Activated CD8-positive, alpha-beta memory T cell treated with anti-CD3 and anti-CD28 coated beads for 1 hour (primary cell): ENCODE measurements at places on chromosomes 16 and 17.

- no peak for DNase-seq
Measured at GRCh38 chr16:81495321-81496234, 51.0 kb downstream of the CMIP start.

DNA sequence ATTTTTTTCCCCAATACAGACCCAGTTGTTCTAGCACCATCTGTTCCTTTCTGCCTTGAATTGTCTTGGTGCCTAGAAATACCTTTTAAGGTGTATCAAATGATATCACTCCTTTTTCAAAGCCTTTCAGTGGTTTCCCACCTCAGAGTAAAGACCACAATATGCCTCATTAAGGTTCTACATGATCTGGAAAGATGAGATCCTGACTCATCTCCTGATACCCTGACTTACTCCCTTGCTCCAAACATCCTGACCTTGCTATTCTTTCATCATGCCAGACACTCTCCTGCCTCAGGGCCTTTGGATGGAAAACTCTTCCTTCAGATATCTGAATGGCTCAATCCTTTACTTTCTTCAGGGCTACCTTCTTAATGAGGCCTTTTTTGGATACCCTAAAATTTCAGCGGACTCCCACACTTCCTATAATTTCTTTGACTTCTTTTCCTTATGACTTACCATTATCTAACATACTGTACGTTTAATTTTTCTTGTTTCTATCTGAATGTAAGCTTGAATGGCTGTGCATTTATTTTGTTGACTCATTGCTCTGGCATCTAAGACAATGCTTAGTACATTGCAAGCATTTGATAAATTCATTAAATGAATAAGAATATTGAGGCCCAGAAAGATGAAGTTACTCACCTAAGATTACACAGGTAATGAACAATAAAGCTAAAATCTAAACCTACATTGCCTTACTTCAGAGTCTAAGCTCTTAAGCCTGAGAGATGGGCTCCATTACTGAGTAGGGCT is 19.2 kb downstream of the FLOT2 start:
- DNase-seq: no peak

DNA sequence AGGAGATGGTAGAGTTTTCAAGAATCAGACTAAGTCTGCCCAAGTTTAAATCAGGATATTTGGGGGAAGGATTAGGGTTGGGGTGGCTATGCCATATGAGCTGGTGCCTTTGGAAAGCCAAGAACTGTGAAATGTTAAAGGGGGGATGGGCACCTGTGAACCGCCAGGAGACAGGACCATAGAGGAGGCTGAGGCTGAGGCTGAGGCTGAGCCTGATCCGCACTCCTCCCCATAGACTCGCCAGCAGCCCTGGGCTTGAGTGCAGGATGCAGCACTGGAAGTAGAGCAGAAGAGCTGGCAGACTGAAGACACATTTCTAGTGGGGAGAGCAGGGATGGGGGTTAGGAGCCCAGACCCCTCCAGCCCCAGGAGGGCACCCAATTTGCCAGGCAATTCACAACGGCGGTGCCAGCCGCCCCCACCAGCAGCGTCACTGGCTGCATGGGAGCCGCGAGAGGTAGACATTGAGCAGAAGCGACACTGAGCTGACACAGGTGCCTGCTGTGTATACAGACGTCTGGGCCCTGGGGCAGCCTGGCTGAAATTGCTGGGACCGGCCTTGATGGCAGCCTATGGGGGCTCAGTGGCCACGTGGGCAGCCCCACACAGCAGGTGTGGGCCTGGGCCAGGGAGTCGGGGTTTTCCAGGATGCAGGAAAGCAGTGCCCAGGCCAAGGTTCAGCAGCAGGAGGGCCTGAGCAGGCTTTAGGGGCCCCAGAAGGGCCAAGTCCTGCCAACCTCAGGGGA is 9.2 kb downstream of the PIMREG start:
- DNase-seq: no peak

DNA sequence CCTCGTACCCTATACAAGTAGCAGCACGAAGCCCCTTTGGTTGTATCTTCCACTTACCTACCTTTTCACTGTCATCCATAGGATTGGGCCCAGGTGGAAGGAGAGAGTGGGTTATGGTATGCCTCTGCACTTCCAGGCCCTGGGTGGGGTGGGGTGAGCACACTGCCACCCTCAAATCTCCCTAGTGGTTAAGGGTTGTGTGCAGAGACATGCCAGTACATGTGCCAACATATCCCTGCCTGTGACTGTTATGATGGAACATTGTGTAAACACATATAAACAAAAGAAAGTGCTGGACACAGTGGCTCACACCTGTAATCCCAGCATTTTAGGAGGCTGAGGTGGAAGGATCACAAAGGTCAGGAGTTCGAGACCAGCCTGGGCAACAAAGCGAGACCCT is 11.1 kb downstream of the HROB start:
- DNase-seq: no peak

DNA sequence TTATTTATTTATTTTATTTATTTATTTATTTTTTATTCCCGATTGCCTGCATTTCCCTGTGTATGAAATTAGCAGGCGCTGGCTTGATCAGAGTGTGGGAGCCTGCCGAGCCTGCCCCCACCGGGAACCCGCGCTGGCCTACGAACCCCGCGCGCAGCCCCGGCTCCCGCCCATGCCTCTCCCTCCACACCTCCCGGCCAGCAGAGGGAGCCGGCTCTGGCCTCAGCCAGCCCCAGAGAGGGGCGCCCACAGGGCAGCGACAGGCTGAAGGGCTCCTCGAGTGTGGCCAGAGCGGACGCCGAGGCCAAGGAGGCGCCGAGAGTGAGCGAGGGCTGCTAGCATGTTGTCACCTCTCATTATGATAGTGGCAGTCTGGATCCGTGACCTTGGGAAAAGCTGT is 13.0 kb upstream of the RBL2 start:
- DNase-seq: no peak

GRCh38 chr17:51258756-51259563 is 889 bp downstream of the MBTD1 start:
- DNase-seq: no peak

DNA sequence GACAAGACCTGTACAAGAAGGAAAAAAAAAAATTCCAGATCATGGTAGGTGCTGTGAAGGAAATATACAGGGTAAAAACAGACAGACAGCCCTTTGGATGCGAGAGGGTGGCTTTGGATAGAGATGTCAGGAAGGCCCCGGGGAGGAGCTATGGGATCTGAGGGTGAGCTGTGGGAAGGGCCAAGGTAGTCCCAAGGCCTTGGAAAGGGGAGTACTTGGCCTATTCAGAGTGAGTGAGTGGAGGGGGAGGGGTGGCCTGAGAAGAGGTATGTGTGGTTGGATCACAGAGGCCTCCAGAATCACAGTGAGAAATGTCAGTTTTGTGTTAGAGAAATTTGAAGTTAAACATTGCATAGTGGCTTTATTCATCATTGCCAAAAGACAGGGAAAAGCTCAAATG is 31.2 kb upstream of the AKTIP start:
- DNase-seq: no peak

DNA sequence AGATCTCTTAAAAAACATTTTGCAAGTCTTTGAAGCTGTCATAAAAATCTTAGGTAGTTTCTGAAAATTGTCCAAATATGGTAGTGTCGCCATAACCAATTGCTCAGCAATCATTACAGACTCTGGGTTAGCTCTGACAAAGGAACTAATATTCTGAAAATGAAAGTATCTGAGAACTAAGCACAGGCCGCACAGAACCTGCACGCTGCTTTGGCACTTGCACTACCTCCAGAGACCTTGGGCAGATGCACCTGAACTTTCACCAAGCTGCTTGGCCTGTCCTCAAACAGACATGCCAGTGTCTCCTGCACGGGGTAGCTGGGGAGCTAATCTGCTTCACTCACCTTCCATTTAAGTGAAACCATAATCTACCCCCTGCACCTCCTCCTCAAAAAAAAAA is 317.0 kb downstream of the MAF start:
- DNase-seq: no peak

GRCh38 chr17:78130090-78130436 is 508 bp upstream of the TMC8 start:
- no peak for DNase-seq

GRCh38 chr16:84794186-84794585 is 25.6 kb upstream of the CRISPLD2 start:
- DNase-seq: no peak

DNA sequence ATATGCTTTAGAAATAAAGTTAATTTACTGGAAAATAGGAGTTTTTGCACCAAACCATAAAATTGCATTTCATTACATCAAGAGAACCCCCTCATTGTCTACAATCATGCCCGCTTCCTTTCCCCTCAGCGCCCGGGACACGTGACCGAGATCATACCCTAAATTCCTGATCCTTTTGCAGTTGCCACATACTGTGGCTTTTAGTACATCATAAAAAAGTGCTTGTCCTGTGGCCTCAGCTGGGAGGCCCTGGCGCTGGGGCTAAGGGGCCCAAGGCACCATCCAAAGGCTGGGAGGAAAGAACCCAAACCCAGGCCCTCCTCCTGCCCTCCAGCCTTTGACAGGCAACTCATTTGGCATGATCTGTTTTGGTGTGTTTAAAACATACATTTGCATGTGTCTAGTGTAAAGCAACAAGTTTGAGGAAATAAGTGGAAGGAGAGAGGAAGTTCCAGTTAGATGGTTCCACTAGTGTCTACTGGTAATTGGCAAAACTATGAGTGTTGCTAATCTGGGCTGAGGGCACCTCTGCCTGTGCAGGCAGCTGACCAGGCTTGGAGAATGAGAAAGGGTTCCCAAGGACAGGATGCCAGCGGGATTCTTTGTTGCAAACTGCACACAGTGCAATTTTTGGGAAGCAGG is 6.0 kb downstream of the CDK5R1 start:
- DNase-seq: no peak

GRCh38 chr17:37116671-37117185 is 168.0 kb downstream of the AATF start:
- DNase-seq: no peak

DNA sequence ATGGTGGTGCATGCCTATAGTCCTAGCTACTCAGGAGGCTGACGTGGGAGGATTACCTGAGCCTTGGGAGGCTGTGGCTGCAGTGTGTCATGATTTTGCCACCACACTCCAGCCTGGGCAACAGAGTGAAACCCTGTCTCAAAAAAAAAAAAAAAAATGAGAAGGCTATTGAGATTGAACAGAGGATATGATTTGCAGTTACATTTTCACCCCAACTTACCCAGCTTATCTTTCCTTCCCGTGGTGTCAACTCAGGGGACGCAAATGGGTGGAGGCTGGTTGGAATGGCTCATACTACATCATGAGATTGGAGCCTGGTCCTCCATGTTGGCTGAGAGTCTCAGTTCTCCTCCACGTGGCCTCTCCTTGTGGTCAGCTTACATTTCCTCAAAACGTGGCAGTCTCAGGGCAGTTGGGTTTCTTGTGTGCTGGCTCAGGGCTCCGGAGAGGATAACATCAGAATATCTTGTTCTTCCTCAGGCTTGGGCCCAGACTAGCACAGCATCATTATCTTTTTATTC is 17.2 kb upstream of the NSMCE1 start:
- DNase-seq: no peak

- DNase-seq: no peak
Measured at GRCh38 chr16:52817696-52818095, 235.0 kb downstream of the CHD9NB start.

GRCh38 chr17:36616061-36617029 is 15.0 kb downstream of the MRM1 start:
- no peak for DNase-seq

- no peak for DNase-seq
Measured at GRCh38 chr16:27543801-27544200, 5.9 kb downstream of the GTF3C1 start.

GRCh38 chr16:49937886-49938285 is 82.0 kb upstream of the ZNF423 start:
- no peak for DNase-seq

- no peak for DNase-seq
Measured at GRCh38 chr17:12187658-12188057, 167.0 kb downstream of the MAP2K4 start.

DNA sequence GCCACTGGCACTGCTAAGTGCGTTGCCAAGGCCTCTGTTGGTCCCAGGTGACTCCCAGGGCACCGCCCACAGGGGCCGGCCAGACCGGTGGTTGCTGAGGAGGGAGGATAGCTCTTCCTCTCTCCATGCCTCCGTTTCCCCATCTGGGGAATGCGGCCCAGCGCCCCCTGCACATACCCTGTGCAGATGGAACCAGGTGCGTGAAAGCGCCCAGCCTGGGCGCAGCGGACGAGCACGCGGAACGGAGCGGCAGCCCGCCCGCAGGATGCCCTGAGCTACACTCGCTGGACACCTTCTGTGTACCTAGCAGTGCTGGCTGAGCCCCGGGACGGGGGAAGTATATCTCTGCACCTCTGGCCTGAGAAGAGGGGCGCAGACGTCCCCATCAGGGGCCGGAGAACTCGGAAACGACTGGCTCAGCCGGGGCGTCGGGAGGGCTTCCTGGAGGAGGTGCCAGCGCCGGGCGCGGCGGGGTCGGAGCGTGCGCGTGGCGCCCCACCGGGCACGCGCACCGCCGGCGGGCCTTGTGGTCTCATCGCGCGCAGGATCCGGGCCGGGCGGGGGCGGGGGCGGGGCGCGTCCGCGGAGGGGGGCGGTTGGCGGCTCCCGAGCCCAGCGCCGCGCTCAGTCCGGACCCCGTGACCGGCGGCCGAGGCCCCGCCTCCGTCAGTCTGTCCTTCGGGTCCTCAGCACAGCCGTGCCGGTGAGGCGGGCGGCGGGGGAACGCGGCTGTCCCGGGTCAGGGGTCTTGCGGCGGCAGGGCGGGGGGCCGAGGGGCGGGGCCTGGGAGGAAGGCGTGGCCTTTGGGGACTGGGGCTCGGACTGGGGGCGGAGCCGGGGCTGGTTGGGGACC is at the start of the genes CCDC78 and HAGHL:
TSS of gene CCDC78 (minus strand) at position 6 of the 853 bp plus-strand sequence. CDS start 76 bp downstream, outside the sequence.
TSS of gene HAGHL (plus strand) at position 669 of the 853 bp plus-strand sequence. CDS start 404 bp downstream, outside the sequence.
- peak; percentile 57 for DNase-seq

DNA sequence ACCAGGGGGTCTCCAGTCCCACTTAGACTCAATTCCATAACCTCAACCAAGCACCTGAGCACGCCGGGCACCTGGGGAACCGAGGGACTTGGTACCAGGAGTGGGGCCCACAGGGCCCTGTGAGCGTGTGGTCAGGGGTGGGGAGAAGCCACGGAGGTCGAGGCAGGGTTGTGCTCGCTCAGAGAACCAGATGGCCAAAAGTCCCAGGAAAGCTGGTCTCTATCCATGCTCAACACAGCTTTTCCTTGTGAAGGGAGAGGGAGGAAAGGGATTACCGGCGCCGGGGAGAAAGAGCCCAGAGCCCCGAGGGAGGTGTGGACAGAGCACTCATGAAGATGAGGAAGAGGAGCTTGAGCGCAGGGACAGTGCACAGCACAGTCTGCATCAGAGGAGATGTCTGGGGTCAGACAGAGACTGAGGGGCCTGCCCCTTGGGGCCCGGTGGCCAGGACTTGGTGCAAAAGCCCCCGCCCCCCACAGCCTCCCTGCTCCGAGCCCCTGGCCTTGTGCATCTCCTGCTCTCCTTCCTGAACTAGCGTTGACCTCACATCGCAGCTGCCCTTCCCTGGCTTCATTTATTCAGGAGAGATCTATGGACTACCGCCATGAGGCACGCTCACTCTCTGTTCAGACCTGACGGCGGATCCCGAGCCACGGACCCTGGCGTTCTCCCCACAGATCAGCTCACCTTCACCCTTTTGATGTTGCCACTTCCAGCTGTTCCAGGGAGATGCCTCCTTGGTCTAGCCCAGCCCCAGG is 355.4 kb upstream of the TNRC6C start:
- no peak for DNase-seq
